ENCODE measurements at places on chromosomes 16 and 17. TPM values are rescaled to one million over a fixed set of nuclear protein-coding genes. Genes with fewer than 3 reads are reported as not detected.

The SLC13A5 gene
- not detected for total RNA-seq

The CRYM gene
- total RNA-seq: 8.2 TPM

- peaks cover 13% of the 10 kb centered on the region for H3K4me1 ChIP-seq
- H3K27ac ChIP-seq: no peak overlapping the region
- no peak overlapping the region for H3K4me3 ChIP-seq
- no peak for DNase-seq
These were observed 14.0 kb upstream of the MTMR4 start for GRCh38 chr17:58528443-58528842.

DNA sequence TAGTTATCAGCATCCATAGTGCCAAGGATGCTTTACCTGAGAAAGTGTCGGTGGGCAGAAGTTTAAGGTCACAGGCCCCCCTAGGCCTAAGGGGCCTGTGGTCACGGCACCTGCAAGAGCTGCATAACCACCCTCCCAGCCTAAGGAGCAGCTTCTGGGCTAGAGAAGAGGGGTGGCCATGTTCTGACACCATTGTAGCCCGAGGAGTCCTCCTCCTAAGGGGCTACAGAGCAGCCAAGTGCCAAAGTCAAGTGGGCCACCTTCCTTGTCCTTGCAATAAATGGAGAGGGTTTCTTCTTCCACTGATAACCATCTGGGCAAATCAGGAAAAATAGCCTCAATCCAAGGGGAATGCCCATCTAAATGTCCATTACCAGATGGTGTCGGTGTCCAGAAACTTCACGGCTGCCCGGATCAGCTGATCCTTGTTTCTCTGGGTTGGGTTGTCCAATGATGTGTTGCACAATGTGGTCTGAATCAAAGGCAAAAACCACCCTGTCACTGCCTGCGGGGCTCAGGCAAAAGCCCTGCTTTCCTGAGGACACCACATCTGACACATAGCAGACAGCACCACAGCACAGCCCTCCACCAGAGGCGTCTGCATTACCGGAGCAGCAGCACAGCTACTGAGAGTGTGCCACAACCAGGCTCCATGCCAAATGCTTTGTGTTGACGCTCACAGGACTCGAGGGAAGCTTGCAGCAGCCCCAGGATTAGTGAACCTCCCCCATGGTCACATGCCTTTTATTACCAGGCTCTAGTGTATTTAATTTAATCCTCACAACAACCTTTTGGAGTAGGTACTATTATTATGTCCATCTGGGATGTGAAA, 12.8 kb downstream of the ATPAF2 start:
- DNase-seq: no peak
- no peak overlapping the region for H3K27ac ChIP-seq
- H3K4me3 ChIP-seq: no peak overlapping the region
- no peaks in the 10 kb centered on the region for H3K36me3 ChIP-seq
- H3K4me1 ChIP-seq: no peaks in the 10 kb centered on the region

The KRT13 gene
- total RNA-seq: not detected

DNA sequence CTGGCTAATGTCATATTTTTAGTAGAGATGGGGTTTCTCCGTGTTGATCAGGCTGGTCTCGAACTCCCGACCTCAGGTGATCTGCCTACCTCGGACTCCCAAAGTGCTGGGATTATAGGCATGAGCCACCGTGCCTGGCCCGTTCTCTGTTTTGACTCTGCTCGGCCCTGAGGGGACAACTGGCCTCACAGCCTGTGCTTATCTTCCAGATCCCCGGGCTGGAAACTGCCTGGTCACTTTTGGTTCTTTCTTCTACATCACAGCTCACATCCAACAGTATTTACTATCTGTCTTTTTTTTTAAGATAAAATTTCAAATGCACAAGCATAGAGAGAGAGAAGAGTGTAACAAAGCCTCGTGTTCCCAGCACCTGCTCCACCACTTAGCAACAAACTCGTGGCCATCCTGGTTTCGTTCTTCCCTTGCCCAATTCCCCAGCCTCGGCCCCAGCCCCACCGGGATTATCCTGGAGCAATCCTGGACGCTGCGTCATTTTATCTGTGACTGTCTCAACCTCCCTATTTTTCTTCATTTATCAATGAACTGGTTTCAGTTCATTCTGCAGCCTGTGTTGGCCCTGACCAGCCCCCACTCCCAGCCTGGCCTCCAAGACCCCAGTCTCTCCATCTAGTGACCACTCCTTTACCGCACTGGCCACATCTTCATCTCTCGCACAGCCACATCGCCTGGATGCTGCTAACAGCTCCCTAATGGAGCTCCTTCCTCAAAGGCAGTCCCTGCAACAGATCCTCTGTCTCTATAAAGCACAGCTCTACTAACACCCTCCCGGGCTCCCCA, 21.1 kb downstream of the PIMREG start:
- no peaks in the 10 kb centered on the region for H3K36me3 ChIP-seq
- DNase-seq: no peak
- no peaks in the 10 kb centered on the region for H3K27me3 ChIP-seq
- no peaks in the 10 kb centered on the region for H3K4me1 ChIP-seq
- H3K27ac ChIP-seq: no peak overlapping the region
- H3K4me3 ChIP-seq: no peak overlapping the region

GRCh38 chr16:4680673-4681470, 12.5 kb upstream of the NUDT16L1 start:
- no peak overlapping the region for H3K4me3 ChIP-seq
- peak overlapping the region; percentile 24 for H3K27ac ChIP-seq
- H3K4me1 ChIP-seq: no peaks in the 10 kb centered on the region

The STX1B gene
- 2.7 TPM for total RNA-seq

Measured in B cell (primary cell).